Activated naive CD4-positive, alpha-beta T cell treated with Interleukin-2 at 50 U/mL for 16 hours (primary cell): ENCODE measurements at places on chromosomes 2 and 18.

GRCh38 chr2:112884869-112885505 is 26.0 kb upstream of the IL37 start:
- peak; percentile 78 for DNase-seq

DNA sequence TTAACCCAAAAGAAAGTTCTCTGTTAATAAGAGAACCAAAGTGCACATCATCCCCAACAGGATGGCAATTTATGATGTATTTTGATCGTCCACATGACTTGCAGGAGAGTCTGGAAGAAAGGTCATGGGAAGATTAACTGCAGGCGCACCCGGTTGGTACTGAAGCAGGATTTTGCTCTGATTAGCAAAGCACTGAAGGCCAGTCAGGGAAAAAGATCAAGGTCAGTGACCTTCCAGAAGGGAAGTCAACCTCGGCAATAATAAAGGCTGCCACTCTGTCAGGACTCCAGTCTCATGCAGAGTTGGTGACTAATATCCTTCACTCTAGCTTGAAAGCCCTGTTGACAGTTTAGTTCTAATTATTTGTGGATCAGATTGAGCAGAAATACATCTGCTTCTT is 432.7 kb upstream of the RAB12 start:
- no peak for DNase-seq

DNA sequence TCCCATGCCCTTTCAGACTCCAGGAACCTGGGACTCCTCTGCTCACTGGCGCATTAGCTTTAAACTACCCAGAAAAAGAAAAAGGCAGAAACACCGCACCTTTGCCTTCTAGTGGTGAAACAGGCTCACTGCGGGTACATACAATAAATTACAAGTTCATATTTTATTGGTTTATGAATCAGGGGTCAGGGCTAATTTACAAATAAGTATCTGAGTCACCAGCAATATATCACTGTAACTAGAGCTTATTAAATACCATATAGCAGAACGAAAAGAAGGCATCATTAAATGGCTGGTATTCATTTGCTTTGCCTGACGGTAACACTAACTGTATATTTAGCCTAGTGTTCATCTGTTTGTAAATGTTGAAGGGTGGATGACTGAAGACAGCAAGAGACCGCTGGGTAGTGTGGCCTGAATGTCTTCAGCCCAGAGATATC is 26.9 kb upstream of the DTNB start:
- peak; percentile 24 for DNase-seq

DNA sequence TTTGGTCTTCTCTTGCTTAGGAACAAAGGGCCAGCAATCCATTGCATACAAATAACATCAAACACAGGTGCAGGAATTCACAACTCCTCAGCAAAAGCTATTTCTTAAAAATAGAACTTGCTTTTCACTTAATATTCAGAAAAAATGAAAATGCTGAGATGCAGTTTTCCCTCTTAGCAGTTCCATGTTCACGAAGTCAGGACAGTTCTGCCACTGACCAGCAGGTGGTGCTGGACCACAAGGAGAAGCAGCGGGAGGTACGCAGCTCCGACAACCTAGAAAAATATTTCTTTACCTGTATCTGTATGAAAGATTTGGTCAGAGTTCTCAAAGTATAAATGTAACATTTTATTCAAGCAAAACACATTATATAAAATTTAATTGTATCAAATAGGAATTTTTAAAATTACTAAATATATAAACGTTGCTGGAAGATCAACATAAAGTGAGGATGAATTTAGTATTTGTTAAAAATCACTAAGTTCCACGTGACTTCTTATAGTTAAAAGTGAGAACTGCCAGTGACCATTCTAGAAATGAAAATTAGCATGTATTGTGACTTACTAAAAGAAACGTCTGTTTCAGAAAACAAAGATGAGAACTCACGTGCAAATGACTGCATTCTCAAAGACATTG is 48.8 kb downstream of the ADNP2 start:
- peak; percentile 81 for DNase-seq

GRCh38 chr18:41948544-41949110 is 6.4 kb upstream of the PIK3C3 start:
- no peak for DNase-seq
